ENCODE measurements at places on chromosomes 2 and 18.
A peak's percentile ranks its signal among the peaks of the same experiment; 100 is the strongest.

- DNase-seq: no peak
These were observed 348.6 kb downstream of the ANAPC1 start for GRCh38 chr2:111535404-111535803.

- no peak for DNase-seq
These were observed 225.0 kb upstream of the HS6ST1 start for GRCh38 chr2:128543646-128544045.

GRCh38 chr2:26621469-26622199 lies 19.5 kb downstream of the CIB4 start:
- DNase-seq: no peak

DNA sequence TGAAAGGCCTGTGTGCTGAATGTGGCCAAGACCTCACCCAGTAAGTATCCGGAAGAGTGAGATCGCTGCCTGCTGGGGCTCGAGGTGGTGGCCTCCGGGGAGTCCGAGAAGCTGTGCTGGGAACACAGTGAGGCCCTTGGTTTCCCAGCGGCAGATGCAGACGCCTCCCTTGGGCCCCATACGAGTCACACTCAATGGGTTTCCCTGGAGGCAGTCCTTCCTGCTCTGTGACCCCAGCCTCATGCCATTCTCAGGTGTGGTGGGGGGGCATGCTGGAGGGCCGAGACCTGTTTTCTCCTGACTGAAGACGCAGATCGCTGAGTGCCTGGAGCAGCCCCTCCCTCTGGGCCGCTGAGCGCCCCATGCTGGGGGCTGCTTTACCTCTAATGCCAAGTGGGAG lies 15.7 kb downstream of the CTDP1 start:
- no peak for DNase-seq

GRCh38 chr2:112790305-112790704 lies 6.0 kb upstream of the IL1A start:
- DNase-seq: no peak

GRCh38 chr18:58314284-58314683 lies 270.3 kb downstream of the NEDD4L start:
- DNase-seq: peak; percentile 89

DNA sequence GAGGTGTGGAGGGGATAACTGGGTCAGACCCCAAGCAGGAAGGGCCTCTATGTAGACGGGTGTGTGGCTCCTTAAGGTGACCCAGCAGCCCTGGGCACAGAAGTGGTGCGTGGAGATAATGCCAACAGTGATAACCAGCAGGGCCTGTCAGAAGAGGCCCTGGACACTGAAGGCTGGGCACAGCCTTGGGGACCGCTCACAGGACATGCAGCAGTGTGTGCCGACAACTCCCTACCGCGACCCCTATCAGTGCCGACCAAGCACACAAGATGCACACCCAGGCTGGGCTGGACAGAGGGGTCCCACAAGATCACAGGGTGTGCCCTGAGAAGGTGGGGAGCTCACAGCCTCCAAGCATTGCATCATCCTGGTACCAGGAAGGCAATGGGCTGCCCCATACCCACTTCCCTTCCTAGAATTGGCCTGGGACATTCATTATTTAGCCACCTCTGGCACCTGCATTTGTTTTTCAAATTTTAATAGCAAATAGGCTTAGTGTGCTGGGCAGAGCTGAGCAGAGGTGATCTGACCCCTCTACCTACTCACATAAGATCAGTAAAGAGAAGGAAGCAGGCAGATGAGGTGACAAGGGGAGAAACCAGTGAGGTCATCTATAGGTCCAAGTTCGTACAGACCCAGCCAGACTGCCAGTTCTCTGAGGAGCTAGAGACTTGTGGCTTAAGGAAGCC lies 55.2 kb downstream of the BCL11A start:
- no peak for DNase-seq

DNA sequence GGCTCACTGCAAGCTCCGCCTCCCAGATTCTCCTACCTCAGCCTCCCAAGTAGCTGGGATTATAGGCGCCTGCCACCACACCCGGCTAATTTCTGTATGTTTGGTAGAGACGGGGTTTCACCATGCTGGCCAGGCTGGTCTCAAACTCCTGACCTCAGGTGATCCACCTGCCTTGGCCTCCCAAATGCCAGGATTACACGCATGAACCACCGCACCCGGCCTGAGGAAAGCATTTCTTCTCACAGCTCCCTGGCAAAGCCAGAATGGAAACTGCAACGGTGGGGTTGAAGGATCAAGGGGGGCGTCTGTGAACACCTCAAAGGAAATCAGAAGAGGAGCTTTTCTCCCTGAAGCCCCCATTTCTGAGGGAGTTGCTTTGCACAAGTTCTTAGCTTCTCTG lies 11.2 kb upstream of the TEX51 start:
- DNase-seq: no peak

GRCh38 chr2:132974467-132975095 lies 304.6 kb upstream of the LYPD1 start:
- DNase-seq: no peak

DNA sequence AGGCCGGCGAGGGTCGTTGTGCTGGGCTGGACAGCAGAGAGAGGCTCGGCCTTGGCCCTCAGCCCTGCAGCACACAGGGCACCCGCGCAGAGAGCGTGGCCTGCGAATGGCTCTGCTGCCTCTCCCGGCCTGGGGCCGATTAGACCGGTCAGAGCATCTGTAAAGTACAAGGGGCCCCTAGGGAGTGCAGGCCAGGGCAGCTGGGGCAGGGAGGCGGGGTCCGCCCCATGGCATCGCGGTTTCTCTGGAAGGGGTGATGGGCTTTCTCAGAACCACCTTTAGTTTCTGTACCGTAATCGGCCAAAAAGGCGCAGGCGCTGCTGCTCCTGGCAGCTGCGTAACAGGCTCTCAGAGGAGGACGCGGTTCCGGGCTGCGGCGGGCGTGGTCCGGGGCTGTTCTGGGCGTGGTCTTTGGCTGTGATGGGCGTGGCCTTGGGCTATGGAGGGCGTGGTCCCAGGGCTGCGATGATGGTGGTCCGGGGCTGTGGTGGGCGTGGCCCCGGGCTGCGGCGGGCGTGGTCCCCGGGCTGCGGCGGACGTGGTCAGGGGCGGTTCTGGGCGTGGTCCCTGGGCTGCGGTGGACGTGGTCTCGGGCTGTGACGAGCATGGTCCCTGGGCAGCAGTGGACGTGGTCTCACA lies 1.5 kb upstream of the GPR148 start:
- peak; percentile 5 for DNase-seq

GRCh38 chr2:33108483-33109443 lies 162.0 kb downstream of the LTBP1 start:
- DNase-seq: peak; percentile 26

DNA sequence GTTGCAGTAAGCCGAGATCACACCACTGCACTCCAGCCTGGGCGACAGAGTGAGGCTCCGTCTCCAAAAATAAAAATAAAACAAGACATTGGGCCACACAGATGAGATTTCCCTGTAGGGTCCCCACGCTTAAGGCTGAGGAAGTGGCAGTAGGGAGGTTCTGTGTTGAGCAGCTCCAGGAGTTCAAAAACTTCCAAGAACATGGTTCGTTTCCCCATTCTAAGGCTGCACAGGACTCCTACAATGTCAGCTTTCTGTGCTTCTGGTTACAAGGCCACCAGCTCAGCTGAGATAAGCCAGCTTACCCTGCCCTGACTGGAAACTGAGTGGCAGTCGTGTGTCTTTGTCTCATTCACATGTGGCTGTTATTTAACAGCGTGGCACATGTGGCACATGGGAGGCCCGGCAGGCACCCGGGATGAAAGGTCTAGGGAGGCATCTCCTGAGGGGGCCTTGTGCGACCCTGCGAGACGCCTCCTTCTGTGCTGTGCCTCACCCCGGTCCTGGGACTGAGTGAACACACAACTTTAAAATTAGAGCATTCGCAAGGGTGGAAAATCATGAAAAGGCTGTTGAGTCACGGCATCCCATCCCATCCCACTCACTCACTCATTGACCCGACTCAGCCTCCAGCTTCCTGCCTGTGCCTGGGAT lies 7.7 kb downstream of the ITGB1BP1 start:
- no peak for DNase-seq

DNA sequence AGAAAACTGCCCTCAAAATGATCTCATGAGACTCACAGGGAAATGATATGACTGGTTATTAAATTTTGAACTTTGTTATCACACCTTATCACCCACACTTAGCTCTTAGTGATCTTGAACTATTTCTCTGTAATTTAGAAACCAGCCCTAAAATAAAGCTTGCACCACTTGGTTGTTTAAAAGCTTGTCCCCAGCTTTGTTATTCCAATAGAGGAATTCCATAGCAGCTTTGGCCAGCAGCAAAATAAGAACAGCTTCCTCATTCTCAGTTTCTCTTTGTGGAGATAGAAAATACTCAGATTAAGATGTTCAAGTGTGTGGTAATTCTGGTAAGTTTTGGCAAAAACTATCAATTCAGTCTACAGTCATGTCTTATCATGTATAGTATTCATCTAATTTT lies 54.4 kb upstream of the CCDC68 start:
- no peak for DNase-seq
